Lung microvascular endothelial cell (primary cell): ENCODE measurements at places on chromosomes 5 and 9.

GRCh38 chr5:169861934-169862333 lies 118.4 kb downstream of the INSYN2B start:
- DNase-seq: no peak

GRCh38 chr5:77213601-77214000 lies 3.1 kb downstream of the PDE8B start:
- no peak for DNase-seq

DNA sequence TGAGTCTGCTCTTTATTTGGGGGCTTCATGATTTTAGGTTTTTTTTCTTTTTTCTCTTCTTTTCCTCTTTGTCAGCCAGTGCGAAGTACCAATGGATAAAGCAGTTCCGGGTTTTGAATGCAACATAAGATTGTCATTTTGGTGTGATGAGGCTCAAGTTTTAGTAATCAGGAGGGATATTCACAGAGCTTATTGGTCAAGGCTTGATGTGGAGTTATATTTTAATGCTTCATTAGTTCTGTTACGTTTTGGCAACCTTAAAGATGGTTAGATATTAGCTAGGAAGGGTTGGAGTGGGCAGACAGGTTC lies 1.4 kb downstream of the PIK3R1 start:
- DNase-seq: peak; percentile 30

- DNase-seq: no peak
These were observed 79.6 kb upstream of the SLC25A51 start for GRCh38 chr9:37983381-37984067.

- DNase-seq: no peak
These were observed 78.4 kb downstream of the MAP1B start for GRCh38 chr5:72185496-72186329.

DNA sequence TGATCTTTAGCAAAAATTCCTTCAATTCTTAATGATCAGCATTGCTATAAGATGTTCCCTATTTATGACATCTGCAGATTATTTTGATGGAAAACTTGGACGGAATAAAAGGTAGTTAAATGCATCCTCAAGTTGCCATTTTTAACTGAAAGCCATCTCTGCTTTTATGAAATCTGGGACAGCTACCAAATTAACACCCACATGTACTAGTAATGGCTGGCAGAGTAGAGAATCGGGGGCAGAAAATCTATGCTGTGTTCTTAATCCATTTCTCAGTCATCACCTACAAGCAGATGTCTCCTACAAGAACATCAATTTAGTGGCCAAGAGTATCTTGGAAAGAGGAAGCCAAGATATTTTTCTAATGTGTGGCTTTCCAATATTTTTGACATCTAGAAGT lies 22.1 kb upstream of the C9orf57 start:
- no peak for DNase-seq

DNA sequence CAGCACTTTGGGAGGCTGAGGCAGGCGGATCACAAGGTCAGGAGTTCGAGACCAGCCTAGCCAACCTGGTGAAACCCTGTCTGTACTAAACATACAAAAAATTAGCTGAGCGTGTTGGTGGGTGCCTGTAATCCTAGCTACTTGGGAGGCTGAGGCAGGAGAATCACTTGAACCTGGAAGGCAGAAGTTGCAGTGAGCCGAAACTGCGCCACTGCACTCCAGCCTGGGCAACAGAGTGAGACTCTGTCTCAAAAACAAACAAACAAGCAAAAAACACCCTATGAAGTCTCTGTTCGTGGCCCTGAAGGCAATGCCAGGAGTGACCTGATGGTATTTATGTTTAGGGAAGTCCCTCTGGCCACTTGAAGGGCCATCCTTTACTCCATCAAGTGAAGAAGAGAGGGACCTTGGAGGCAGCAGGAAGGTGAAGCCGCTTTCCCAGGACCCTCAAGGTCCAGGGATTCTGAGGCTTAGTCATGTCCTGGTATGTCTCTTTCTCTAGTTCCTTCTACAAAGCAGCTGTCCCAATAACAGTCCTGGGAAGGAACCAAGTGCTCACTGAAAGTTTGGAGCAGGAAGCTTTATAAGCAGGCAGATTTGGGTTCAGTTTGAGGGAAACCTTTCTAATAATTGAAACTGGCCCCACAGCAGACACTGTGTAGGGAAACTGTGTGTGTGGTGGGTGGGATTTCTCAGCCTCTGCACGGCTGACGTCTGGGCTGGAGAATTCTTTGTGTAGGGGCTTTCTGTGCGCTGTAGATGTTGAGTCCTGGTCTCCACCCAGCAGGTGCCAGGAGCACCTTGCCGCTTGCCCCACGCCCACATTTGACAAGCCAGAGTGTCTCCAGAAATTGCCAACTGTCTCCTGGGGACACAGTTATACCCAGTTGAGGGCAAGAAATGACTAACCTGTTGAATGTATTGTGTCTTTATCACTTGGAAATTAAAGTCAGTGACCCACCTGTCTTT lies 12.5 kb downstream of the PHF2 start:
- DNase-seq: peak; percentile 48

GRCh38 chr9:115653171-115653606 lies 500.4 kb upstream of the PAPPA start:
- DNase-seq: no peak

- no peak for DNase-seq
These were observed 171.9 kb downstream of the ZNF462 start for GRCh38 chr9:107034831-107035230.

- peak; percentile 31 for DNase-seq
These were observed 278.3 kb upstream of the PTGER4 start for GRCh38 chr5:40401284-40402006.

DNA sequence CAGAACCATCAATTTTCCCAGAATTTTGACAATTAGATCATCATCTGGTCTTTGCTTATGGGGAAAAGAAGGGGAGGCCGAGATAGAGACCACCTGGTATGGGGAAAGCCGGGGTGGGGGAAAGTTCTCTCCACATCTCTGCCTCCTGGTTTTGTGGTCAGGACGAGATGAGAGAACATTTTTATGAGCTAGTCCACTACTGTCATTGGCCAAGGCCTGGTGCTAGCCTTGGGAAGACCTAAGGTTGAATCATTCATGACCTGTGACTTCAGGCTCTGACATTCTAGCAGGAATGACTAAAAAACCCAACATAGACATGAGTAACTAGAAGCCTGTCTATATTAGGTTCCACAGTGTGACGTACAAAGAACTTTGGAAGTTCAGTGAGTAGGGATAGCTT lies 135.2 kb downstream of the PTTG1 start:
- no peak for DNase-seq

GRCh38 chr5:167245868-167246267 lies 1045.6 kb upstream of the WWC1 start:
- no peak for DNase-seq

GRCh38 chr5:143601917-143602333 lies 198.4 kb upstream of the NR3C1 start:
- DNase-seq: no peak

- peak; percentile 34 for DNase-seq
These were observed 734 bp downstream of the SKP1 start for GRCh38 chr5:134175921-134176510.

- no peak for DNase-seq
These were observed 45.6 kb downstream of the SLC6A7 start for GRCh38 chr5:150235500-150235854.

- no peak for DNase-seq
These were observed 45.0 kb downstream of the TRIM36 start for GRCh38 chr5:115124741-115125140.

DNA sequence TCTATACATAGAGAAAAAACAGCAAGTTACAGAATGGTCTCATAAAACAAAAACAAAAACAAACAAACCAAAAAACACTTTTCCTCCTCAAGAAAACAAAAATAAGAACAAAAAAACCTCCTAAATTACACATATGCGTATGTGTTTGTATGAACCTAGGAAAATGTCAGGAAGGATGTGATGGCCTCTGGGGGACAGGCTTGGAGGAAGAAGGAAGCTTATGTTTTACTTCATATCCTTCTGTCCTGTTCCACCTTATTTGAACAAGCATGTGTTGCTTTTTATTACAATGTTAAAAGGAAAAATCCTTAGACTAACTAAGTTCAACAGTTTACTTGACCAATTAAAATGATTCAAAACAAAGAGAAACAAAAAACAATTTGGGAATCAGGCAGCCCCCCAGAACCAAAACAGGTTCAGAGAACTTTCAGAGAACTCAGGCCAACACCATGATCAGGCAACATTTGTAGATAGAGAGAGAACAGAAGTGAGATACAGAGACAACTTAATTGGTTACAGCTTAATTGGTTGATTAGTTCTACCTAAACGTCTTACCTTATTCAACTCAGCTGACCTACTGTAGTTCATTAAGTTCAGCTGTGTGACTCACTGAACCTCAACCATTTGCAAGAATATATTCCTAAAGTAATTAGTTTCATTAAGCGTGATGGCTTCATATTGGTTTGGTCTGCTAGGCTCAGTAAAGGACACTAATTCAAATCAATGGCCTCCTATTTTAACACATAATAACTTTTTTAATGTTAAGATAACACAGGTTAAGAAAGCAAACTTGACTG lies 10.1 kb downstream of the SPAAR start:
- DNase-seq: no peak

DNA sequence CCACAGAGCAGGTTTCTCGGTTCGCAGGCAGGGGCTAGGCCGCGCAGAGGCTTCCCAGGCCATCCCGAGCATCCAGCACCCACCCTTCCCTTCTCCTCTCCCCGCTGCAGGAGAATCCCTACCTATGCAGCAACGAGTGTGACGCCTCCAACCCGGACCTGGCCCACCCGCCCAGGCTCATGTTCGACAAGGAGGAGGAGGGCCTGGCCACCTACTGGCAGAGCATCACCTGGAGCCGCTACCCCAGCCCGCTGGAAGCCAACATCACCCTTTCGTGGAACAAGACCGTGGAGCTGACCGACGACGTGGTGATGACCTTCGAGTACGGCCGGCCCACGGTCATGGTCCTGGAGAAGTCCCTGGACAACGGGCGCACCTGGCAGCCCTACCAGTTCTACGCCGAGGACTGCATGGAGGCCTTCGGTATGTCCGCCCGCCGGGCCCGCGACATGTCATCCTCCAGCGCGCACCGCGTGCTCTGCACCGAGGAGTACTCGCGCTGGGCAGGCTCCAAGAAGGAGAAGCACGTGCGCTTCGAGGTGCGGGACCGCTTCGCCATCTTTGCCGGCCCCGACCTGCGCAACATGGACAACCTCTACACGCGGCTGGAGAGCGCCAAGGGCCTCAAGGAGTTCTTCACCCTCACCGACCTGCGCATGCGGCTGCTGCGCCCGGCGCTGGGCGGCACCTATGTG lies 36.1 kb downstream of the NTNG2 start:
- no peak for DNase-seq

GRCh38 chr9:79390077-79390698 lies 181.6 kb upstream of the TLE4 start:
- DNase-seq: no peak

DNA sequence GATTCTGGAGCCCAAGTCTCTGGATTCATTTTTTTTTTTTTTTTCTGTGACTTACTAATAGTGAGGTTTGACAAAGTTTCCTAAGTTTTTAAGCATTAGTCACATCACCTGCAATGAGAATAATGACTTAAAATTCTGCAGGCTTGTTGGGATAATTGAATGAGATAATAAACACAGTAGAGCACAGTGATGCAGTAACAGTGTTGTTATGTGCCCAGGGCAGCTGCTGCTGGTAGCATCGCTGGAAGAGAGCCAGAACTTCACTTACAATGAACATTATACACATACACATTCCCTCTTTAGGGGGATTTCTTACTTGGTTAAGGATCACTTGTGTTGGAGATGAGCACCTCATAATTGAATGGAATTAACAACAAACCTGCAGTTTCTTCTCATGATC lies 78.9 kb downstream of the ALDH7A1 start:
- peak; percentile 17 for DNase-seq

- DNase-seq: peak; percentile 78
These were observed 395.9 kb downstream of the SEMA5A start for GRCh38 chr5:9149988-9150387.

DNA sequence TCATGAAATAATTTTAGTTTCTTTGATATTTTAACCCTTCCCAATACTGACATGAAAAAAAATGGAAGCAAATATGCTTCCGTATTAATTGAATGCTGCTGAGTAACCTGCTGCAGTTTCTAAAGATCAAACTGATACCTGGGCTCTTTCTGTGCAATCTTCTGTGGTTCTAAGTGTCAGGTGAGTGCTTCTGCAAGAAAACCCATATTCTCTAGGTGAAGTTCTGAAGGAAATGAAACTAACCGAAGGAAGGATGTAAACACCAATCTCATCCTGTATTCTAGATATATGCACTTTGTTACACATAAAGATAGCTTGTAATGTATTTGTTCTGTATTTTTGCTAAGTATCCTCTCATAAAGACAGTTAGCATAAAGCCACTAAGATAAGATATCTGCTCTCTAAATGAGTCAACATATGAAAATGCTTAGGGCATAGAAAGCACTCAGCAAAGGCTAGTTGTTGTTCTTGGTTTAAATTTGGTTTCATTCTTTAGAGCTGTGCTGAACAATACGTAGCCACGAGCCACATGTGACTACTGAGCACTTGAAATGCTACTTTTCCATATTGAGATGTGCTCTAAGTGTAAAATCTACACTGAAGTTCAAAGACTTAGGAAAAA lies 52.0 kb downstream of the ITGA2 start:
- DNase-seq: no peak

DNA sequence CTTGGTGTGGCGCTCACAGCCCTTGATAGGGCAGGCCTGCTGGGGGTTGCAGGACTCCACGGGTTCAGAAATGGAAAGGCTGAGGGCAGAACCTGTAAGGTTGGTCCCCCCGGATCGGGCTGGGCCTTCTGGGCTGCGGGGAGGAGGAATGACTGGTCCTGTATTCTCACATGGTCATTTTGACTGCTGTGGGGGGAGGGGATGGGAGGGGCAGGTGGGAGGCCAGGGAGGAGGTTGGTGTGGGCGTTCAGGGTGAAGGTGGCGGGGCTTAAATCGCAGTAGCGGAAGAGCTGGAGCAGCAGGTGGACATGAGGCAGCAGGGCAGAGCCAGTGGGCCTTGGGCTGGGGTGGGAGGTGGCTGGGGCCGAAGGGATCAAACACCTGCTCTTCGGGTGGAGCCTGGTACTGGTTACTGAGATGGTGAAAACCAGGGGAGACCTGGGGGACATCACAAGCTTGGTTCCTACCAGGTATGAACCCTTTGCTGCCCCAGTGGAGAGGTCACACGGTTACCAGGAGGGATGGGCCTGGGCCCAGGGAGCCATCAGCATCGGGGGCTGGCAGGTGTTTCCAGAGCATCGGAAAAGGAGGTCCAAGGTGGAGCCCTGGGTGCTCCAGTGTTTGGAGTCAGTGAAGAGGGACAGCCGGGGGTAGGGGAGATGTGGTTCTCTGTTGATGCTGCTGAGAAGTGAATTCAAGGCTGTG lies 1.8 kb downstream of the MRPS2 start:
- no peak for DNase-seq

- DNase-seq: no peak
These were observed 29.3 kb downstream of the GOLGA2 start for GRCh38 chr9:128246471-128246870.

- DNase-seq: no peak
These were observed 130.7 kb downstream of the PRKACG start for GRCh38 chr9:68883224-68883623.
